ENCODE measurements at places on chromosomes 7 and 10.

GRCh38 chr7:1113548-1113885, 25.6 kb downstream of the GPER1 start:
- no peak for DNase-seq

DNA sequence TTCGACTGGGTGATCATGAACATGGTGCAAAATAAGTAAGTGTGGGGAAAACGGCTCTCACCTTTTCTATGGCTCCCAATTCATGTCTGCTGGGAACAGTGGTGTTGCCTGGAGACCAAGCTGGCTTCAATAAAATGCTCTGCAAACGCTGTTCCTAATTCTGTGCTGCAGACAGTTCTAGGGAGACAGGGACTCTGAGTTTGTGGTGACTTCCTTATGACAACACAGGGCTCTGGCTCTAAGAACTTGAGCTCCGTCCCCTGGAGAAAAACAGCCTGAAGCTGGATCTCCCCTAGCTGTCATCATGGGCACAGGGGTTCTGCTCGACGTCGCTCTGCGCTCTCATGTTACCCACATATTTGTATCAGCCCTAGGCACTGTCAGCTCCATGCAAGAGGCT, 61.0 kb upstream of the INSYN2A start:
- DNase-seq = no peak

DNA sequence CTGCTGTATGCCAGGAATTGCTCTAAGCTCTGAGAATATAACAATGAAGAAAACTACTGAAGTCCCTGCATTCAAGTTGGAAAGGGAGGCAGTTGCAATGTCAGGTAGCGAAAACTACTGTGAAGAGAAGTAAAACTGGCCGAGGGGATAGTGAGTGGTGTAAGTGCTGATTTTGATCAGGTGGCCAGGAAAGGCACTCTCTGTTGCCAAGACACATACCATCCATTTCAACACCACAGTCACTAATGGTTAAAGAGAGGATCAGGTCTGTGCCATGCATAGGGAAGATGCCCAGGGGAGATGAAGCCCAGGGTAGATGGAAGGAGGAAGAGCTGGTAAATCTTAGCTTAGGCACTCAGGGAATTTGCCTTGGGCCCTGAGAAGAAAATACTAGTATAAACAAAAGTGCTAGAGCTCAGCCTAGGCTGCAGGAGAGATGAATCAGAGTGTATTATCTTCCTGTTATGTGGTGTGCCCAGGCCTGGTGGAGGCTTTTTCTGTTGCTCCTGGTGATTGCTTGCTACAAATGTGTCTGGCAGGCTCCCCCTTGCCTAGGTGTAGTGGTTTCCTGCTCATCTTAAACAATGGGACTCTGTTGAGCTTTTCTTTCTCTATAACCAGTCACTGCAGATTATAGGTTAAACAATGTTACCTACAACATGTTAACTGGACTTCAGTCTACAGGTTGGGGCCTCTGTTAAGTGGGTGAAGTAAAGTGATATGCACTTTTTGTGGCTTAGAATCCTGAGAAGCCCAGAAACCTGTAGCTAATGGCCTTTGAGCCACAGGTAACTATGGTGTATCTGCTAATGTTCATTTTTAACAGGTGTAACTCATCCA, 125.5 kb downstream of the LRRC4 start:
- no peak for DNase-seq

DNA sequence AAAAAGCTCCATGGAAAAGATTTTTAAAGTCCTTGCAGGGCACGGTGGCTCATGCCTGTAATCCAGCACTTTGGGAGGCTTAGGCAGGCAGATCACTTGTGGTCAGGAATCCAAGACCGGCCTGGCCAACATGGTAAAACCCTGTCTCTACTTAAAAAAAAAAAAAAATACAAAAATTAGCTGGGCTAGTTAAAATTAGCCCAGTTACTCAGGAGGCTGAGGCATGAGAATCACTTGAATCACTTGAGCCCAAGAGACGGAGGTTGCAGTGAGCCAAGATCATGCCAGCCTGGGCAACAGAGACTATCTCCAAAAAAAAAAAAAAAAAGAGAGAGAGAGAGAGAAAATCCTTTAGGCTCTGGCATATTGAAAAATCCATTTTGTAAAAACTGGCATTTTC, 61.9 kb downstream of the CCDC6 start:
- no peak for DNase-seq

DNA sequence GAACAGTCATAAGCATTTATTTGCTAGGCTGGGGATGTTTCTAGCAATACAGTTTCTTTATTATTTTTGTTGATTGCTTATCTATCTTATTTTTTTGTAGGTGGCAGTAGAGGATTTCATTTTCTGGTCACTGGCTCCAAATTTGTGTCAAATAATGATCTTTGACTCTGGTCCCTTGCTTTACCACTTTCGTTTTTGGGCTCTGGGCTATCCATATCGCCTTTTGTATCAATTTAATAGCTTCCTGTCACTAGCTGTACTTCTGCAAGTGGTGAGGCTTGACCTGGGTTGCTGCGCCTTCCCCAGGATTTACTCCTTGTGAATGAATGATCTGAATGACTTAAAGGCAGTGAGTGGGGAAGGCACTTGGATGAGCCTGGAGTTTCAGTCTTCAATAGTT, 48.4 kb downstream of the MDFIC start:
- no peak for DNase-seq

GRCh38 chr7:24718977-24719491, 38.2 kb downstream of the GSDME start:
- no peak for DNase-seq

DNA sequence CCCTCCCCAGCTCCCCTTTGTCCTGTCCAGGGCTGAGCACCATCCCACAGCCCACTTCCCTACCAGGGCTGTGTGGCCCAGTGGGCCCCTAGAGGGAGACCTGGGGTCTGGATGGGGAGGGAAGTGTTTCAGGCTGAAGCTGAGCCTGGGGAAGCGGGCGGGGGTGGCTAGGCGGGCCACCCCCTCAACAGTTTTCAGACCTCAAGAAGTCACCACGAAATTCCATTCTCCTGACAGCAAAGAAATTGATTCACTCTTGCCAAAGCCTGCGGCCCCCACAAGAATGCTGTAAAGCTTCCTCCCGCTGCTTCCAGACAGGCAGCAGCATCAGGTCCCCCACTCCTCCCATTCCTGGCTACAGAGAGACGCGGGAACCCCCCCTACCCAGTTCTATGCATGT, 2.5 kb upstream of the LFNG start:
- no peak for DNase-seq

DNA sequence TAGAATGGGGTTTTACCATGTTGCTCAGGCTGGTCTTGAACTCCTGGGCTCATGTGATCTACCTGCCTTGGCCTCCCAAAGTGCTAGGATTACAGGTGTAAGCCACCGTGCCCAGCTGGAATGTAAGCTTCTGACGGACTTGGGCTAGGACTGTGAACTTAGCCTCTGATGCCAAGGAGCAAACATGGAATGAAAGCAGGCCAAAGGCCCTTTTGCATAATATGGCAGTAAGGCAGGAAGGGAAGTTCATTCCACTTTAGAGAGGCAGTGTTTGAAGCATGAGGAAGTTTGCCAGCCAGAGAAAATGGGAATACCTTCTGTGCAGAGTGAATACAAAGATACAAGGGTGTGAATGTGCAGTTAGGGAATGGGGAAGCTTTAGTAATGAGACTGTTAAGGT, 20.3 kb downstream of the VCL start:
- no peak for DNase-seq

- DNase-seq = no peak
These were observed 35.7 kb downstream of the PRKG1 start for GRCh38 chr10:51109801-51110533.

GRCh38 chr7:7209412-7210050, 27.2 kb downstream of the C1GALT1 start:
- DNase-seq = no peak

DNA sequence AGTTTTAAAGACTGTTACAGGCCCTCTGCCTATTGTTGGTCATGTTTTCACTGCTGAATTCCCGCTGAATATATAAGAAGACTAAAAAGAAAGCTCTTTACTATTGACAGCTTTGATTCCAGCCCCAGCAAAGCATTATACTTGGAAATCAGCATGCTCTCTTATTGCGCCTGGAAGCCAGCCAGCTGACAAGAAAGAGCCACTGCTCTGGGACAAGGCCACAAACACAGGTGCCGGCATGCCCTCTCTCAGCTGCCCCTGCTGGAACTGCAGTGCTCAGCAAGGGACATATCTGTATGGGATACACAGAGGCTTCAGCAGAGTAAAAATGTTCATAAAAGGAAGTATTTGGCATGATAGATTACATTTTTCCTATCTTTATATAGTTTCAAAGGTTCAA, 523.9 kb downstream of the ADRA2A start:
- DNase-seq = no peak

- DNase-seq = no peak
These were observed 349.0 kb downstream of the TNS3 start for GRCh38 chr7:47232751-47233412.

DNA sequence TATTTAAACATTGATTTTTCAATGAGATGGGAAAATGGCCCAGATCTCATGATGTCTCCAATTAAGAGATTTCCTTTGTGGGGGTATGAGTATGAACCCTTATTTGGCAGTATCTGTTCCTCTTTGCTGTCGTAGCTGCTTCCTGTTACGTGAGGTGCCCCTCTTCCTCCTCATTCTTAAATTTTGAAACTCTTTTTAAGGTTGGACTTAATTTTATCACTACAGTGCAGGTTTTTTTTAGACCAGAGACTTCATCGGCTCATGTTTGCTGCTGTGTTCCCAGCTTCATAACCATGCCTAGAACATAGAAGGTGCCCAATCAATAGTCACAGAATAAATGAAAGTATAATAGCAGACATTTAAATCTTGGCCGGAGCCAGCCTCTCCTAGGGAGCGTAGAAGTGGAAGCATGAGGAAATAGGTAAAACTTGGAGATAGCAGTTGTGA, 2.4 kb downstream of the MIOS start:
- DNase-seq = no peak

DNA sequence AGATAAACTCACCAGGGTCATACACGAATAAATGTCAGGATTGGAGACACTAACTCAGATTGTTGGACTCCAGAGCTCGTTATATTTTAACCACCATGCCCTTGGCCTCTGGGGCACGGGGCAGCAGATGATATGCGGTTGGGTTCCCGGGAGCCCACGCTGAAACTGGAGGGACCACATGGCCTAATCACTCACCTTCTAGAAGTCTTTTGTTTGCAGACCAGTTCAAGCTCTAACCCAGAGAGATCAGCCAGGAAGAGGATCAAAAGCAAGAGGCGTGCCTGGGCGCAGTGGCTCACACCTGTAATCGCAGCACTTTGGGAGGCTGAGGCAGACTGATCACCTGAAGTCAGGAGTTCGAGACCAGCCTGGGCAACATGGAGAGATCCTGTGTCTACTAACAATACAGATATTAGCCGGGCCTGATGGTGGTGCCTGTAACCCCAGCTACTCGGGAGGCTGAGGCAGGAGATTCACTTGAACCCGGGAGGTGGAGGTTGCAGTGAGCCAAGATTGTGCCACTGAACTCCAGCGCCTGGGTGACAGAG, 42.6 kb upstream of the ECHDC3 start:
- DNase-seq = no peak

GRCh38 chr7:127588697-127589482, 679 bp downstream of the ARF5 start:
- DNase-seq = peak; percentile 37

DNA sequence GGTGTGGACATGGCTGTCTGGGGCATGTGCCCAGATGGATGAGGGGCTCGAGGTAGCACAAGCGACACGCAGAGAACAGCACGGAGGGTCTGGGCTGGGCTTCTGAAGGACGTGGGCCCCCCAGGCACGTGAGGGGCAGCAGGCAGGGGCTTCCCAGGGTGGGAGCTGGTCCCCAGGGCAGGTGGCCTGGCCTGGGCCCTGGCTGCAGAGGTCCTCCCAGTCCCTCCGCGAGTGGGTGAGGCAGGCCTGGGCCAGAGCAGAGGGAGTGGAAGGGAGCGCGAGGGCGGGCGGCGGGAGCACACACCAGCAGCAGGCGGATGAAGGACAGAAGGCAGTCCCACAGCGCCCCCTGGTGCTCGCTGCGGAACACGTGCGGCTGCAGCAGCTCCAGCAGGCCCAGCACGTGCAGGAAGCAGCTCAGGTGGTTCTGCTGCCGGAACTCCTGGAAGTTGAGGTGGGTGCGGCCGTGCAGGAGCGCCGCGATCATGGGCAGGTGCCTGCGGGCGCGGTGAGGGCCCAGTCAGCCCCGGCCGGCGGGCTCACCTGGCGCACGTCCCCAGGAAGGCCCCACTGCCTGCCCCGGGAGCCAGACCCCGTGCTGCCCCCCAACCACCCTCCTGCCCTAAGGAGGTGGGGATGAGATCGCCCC, 14.7 kb upstream of the MICALL2 start:
- DNase-seq = peak; percentile 92

DNA sequence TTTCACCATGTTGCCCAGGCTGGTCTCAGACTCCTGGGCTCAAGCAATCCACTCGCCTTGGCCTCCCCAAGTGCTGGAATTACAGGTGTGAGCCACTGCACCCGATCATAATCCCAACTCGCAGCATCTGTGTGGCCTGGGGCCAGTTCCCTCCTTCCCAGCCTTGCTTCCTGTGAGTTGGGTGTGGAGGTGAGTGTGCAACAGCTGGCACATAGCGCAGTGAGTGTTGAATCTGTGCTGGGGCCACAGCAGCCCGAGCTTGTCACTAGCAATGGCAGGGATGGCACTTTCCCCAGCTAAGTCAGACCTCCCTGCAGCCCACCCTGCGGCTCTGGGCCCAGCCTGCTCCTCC, 12.2 kb downstream of the TMEM184A start:
- DNase-seq = no peak

- DNase-seq = no peak
These were observed 66.4 kb downstream of the ST8SIA6 start for GRCh38 chr10:17387861-17388503.

DNA sequence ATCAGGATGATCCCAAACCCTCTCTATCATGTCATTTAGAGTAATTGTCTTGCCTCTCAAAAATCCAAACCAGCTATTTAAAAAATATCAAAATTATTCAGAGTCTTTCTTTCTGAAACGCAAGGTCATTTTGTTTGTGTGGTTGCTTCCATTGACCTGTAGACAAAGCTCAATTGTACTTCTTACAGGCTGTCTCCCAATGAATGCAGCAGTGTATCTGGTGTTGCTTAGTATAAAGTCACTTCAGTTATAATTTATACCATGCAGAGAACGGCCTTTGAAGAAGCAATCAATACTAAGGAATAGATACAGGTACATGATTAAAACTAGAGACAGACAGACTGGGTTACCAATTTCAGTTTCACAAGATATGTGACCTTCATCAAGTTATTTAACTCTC, 80.9 kb downstream of the DOCK4 start:
- DNase-seq = no peak

GRCh38 chr10:88926566-88927415, 25.8 kb downstream of the ACTA2 start:
- no peak for DNase-seq

GRCh38 chr10:93491602-93492121, 4.8 kb upstream of the CEP55 start:
- no peak for DNase-seq

- no peak for DNase-seq
These were observed 108.6 kb upstream of the ABI1 start for GRCh38 chr10:26969145-26969926.

DNA sequence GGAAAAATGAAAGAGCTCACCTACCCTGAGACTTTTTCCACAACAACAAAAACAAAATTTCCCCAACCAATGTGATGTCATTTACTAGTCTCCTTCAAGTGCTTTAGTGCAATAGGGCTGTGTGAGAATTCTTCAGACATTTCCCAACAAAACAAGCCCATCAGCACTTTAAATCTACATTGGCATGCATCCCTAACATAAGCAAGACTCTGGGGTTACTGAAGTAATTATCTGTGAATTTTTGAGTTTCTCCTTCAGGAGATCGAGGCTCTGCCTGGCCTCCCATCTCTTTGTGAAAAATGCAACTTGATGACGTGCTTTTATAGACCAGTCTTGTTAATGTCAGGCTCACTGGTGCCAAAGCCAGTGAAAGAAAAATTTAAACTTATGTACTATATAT, 255.6 kb downstream of the GFRA1 start:
- DNase-seq = no peak
